Stimulated activated effector memory CD8-positive, alpha-beta T cell treated with anti-CD3 and anti-CD28 coated beads, Interleukin-12 subunit alpha, Interleukin-12 subunit beta, amount 100 ng/mL, for 72 hours (primary cell): ENCODE measurements at places on chromosomes 7 and 10.

DNA sequence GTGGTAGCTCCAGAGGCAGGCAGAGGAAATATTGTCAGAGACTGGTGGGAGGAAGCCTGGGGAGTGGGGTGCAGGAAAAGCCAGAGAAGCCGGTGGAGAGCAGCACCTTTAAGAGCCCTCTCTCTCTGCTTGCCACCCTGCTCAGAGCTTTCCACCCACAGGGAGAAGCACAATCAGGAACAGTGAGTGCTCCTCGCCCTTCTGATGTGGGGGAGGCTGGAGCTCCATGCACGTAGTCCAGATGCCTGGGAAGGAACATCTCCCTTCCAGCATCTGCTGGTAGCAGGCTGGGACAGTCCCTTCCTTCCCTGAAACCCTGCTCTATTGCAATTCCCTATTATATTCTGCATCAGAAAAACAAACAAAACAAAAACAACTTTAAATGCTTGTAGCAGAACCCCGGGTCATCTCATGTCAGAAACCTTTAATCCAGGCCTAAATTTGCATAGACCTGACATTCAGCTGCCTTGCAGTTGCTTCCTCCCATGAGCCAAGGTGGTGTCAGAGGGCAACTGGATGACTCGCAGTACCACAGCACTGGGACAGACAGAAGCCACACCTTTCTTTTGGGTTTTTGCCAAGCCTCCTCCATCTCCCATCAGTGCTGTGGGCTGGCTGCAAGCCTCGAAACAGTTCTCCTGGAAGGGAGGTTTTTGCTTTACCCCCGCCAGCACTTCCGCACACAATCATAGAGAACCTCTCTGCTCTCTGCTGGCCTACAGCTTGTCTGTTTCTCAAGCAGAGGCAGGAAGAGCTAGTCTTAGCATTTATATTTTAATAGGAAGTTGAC lies 13.1 kb downstream of the AVPI1 start:
- DNase-seq = no peak

- DNase-seq = no peak
Measured at GRCh38 chr7:139531094-139531493, 7.6 kb downstream of the CLEC2L start.

GRCh38 chr7:30241767-30242166 lies 42.6 kb upstream of the ZNRF2 start:
- DNase-seq = no peak

- DNase-seq = no peak
Measured at GRCh38 chr7:113873554-113874151, 45.2 kb downstream of the PPP1R3A start.

GRCh38 chr7:127536394-127536691 lies 49.1 kb downstream of the GCC1 start:
- DNase-seq = no peak

DNA sequence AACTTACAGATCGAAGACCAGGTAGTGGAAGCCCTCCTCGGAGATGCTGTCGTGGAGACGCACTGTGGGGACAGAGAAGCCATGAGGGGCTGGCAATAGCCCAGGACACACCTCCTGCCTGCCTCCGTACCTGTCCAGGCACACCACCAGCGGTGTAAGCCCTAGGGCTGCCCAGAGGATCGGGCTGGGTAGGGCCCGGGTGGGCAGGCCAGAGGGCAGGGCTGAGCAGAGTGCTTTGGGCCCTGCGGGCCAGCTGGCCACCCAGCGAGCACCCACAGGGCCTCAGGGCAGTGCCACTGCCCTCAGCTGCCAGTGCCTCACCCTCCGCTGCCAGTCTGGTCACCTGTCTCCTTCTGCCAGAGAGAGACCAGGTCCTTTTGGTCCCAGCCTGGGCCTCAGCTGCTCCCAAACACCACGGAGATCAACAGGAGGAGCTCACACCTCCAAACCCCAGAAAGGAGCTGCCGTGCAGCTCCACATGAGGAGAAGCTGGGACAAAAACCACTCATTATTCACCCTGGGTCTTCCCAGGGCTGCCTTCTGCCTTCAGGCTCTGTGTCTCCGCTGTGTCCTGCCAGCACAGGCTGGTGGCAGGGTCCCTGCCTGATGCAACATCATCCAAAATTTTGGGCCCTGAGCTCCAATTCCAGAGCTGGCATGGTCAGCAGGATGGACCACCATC lies 58.2 kb downstream of the YKT6 start:
- no peak for DNase-seq
